ENCODE measurements at places on chromosomes 13 and 19. TPM values are rescaled to one million over a fixed set of nuclear protein-coding genes. Genes with fewer than 3 reads are reported as not detected.

Gene NBEA
- 7.7 TPM for total RNA-seq

Gene POU2F2
- total RNA-seq, result 0.85 TPM

Gene CGB5
- total RNA-seq, result not detected

Gene NLRP4
- not detected for total RNA-seq

Gene FXYD3
- 0.68 TPM for total RNA-seq

Gene FAM83E
- total RNA-seq, result not detected

Gene SSBP4
- 94.9 TPM for total RNA-seq

Gene MAN2B1
- total RNA-seq, result 118 TPM

Gene CACNG7
- total RNA-seq, result not detected

Gene ACP5
- total RNA-seq, result 1.6 TPM

Gene LILRA2
- 0.68 TPM for total RNA-seq

Gene DZIP1
- 24.5 TPM for total RNA-seq

Gene CEACAM8
- not detected for total RNA-seq

Gene ZNF723
- total RNA-seq, result not detected

Gene ZNF460
- total RNA-seq, result 81.4 TPM

Gene IZUMO2
- total RNA-seq, result not detected

Gene RHPN2
- 0.81 TPM for total RNA-seq

Gene POMP
- total RNA-seq, result 49.7 TPM

Gene SPART
- 116 TPM for total RNA-seq

Gene SPRED3
- total RNA-seq, result 16.4 TPM

Gene GJB2
- 0.27 TPM for total RNA-seq

Gene ZNF547
- total RNA-seq, result 0.68 TPM

Gene MCF2L
- 34.9 TPM for total RNA-seq

Gene HCST
- total RNA-seq, result 4.5 TPM

Gene NXNL1
- not detected for total RNA-seq

Gene RPL18
- 1,389 TPM for total RNA-seq

Gene MUC16
- total RNA-seq, result under 0.01 TPM

Gene LILRA1
- total RNA-seq, result 2.7 TPM

Gene N4BP2L2
- 135 TPM for total RNA-seq

Gene KLK3
- not detected for total RNA-seq

Gene HSD17B14
- total RNA-seq, result 10.2 TPM

All from thoracic aorta (tissue), 2 donors.